ENCODE measurements at places on chromosomes 16 and 17. TPM values are rescaled to one million over a fixed set of nuclear protein-coding genes. Genes with fewer than 3 reads are reported as not detected.

DNA sequence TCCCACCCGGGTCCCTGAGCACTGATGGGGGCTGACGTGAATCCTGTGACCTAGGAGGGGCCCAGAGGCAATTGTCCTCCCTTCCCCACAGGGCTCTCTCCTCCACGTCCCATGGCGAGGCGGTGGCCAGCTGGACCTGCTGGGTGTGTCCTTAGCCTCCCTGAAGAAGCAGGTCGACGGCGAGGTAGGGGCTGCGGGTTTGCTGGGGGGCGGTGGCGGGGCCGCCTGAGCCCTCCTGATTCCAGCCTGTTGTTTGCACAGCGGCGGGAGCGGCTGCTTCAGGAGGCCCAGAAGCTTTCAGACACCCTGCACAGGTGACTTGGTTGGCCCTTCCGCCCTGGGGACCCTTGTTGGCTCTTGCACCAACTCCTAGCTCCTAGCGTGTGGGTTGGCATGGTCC lies 1.7 kb downstream of the CHTF18 start:
- no peak for DNase-seq

GRCh38 chr16:81861503-81861902 lies 82.4 kb downstream of the PLCG2 start:
- no peak for DNase-seq

GRCh38 chr16:85180047-85180826 lies 68.0 kb upstream of the CIBAR2 start:
- no peak for DNase-seq

DNA sequence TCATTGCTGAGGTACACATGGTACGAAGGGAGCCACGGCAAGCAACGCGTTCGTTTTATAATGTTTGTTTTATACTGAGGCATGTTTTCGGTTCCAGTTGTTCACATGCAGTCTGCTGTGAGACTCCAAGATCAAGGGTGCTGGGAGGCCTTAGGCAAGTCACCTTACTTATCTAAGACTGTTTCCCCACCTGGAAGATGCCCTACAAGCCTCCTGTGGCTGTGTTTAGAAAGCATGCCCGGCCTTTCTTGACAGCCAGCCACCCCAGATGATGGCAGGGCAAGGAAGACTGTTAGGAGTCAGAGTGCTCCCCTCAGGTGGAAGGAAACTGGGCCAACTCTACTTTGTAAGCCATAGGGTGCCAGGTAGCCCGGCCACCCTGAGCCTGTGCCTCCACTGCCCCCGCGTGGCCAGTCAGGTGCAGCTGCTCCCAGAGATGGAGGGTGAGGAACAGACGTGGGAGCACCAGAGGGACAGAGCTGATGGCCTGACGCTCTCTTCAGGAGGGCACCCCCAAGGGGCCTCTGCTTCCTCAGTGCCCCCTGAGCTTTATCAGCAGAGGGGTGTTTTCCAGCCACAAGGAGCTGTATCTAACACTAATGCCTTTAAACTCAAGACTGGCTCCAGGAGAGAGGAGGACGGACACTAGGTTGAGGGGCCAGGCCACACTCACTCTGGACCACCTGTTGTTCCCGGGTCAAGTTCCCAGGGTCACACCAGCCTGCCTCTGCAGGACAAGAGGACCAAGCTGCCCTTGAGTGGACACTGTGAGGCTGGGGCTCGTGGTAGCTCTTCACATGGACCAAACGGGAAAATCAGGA lies 5.4 kb downstream of the NAT9 start:
- peak; percentile 66 for DNase-seq

Gene MRPL58
- 75.3 TPM for total RNA-seq

- peak; percentile 35 for DNase-seq
Measured at GRCh38 chr16:85334718-85335583, 222.7 kb upstream of the CIBAR2 start.

DNA sequence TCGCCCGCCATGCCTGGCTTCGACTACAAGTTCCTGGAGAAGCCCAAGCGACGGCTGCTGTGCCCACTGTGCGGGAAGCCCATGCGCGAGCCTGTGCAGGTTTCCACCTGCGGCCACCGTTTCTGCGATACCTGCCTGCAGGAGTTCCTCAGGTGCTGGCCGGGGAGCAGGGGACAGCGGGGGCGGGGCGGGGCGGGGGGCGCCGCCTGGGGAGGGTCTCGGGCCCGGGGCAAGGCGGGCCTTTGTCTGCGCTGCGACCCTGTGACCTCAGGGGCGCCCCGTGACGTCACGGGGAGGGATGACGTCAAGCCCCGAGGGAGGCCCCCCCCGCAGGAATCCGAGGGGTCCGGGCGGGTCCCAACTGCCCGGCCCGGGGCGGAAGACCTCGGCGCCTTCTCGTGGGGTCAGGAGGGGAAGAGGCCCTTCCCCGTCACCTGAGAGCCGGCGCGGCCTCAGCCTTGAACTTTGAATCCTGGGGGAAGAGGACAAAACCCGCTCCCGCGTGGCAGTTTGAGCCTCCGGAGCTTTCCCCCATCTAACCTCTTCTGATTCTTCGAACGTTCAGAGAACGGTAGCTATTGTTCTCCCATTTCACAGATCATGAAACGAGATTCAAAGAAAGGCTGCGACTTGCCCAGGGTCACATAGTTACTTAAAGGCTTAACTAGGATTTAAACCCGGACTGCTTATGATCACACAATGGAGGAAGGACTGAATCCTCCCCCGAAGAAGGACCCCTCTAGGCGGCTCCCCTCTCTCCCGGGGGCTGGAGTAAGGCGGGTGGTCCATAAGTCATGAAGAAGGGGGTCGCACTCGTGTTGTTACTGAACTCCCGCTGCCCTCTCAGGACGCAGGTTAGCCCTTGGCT lies 527 bp downstream of the TRAF4 start:
- DNase-seq, result peak; percentile 68

- no peak for DNase-seq
Measured at GRCh38 chr17:3866276-3866675, 20.2 kb upstream of the NCBP3 start.

Data from OCI-LY7 (cell line).